ENCODE measurements at places on chromosomes 11 and 22.

DNA sequence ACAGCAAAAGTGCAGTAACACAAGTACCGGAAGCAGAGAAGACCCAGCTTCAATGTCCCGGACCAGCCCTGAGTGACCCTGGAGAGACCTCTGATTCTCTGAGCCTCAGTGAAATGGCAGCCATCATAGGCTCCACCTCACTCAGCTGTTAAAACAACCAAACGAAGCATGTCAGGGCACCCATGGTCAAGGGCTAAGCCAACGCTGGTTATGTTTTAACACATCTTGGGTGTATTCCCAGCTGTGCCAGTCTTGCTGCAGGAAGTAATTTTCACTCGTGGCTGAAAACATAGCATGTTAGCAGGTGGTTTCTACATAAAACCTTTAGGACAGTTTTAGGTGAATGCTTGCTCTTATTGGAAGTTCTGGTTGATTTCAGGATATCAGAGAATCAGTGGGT is 30.9 kb downstream of the LMO2 start:
- DNase-seq, result no peak

GRCh38 chr11:75786101-75786736 is 17.6 kb downstream of the DGAT2 start:
- DNase-seq, result no peak

GRCh38 chr11:118622376-118623268 is 15.2 kb downstream of the PHLDB1 start:
- DNase-seq, result no peak

DNA sequence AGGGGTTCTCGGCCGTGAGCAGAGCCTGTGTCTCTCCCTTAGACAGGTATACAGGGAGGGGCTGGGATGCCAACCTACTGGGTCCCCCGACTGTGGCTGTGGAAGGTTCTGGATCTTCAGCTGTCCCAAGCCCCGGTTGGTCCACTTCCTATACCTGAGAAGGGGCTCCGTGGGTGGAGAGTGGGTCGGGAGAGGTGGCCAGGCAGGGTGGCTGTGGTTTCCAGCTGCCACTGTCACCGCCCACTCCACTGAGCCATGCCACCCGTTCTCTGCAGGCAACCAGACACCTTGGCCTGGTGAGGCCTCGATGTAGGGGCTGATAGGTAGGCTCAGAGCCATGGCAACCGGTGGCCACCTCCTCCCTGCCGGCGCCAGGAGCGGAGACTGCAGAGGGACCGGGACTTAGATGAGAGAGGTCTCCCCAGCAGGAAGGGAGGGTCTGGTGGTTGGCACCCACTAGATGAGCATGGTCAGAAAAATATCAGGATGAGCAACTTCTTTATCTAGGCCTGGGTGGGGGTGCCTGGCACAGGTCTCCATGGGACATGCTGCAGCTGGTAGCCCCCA is 53.8 kb downstream of the TRIOBP start:
- DNase-seq, result no peak

- no peak for DNase-seq
Observed at GRCh38 chr11:65695459-65696241, 16.4 kb upstream of the KAT5 start.

DNA sequence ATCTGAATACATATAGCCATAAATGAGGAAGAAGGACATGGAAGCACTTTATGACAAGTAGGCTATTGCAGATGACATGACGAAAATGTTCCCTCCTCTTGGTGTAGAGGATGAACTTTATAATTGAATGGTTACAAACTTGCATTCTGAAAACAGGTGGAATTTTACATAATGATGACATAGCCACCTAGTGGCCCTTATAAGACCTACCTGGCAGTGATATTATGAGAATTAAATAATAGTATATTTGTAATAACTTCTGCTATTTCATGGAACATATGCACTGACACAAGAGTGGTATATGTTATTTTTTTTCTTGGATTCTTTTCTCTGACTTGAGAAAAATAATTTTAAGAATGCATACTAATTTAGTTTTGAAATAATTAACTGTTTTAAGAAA is 22.9 kb downstream of the TRIM22 start:
- no peak for DNase-seq

DNA sequence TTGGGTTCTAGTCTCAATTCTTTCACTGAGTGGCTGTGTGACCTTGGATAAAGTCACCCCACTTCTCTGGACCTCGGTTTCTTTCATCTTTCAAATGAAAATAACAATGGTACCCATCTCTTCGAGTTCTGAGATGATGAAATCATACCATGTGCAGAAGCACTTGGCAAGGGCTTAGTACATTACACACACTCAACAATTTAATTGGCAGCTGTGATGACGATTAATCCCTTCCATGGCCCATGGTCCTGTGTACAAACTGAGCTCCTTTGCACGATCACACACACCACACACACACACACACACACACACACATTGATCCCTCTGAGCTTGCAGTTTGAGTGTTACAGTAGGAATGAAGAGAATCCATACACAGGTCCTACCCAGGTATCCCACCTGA is 103.4 kb upstream of the ASPHD2 start:
- no peak for DNase-seq

- no peak for DNase-seq
Observed at GRCh38 chr11:10727146-10727851, 23.7 kb upstream of the CTR9 start.

GRCh38 chr11:3920148-3920852 is 64.8 kb downstream of the STIM1 start:
- peak; percentile 60 for DNase-seq

DNA sequence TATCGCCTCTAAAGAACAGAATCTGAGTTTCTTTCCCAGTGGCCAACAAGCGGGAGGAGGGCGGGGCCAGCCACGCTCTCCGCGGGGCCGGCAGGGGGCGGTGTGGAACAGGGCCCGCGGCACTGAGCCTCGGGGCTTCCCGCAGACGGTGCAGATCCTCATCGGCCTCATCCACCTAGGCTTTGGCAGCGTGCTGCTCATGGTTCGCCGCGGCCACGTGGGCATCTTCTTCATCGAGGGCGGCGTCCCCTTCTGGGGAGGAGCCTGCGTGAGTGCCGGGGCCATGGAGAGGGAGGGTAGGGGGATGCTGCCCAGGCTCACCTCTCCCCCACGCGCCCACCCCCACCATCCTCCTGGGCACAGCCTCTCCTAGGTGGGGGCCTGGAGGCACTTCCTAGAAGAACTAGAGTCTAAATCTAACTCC is 10.7 kb downstream of the MS4A15 start:
- no peak for DNase-seq

DNA sequence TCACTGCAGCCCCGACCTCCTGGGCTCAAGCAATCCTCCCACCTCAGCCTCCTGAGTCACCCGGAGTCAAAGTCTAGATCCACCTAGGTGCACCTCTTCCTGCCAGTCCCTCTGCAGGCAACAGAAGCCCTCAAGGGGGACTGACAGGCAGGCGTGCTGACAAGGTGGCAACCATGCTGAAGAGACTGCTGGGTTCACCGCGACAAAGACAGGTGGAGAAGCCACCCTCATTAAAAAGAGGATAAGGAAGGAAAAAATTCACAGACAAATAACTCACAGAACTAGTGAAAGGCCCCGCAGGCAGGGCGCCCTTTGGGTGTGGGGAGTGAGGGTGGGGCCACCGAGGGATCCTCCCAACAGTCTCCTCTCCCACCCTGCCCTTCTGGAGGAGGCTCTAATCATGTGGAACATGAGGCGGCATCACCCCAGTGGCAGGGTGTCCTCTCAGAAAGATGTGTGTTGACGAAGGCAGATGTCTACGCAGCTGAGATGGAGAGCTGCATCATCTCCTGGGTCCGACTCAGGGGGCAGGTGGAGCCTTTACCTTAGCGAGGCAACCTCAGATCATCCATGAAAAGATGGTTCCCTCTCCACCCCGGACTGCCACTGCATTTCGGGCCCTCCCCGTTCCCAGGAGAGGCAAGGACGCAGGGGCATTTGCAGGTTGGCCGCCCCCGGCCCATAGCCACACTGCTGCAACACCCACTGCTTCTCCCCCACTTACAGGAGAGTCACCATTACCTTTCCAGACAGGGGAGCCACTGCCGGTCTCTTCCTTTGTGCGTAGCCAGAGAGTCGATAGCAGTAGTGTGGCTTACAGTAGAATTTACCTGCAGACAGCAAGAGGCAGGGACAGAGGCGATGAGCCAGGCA is 91.2 kb upstream of the BID start:
- DNase-seq, result no peak

- DNase-seq, result no peak
Observed at GRCh38 chr11:122104341-122104740, 11.7 kb downstream of the BLID start.

GRCh38 chr22:23263651-23264555 is 83.6 kb downstream of the BCR start:
- peak; percentile 10 for DNase-seq

GRCh38 chr22:37260901-37261336 is 16.9 kb upstream of the RAC2 start:
- peak; percentile 34 for DNase-seq

- no peak for DNase-seq
Observed at GRCh38 chr11:123426789-123427188, 3.3 kb upstream of the GRAMD1B start.

GRCh38 chr22:44573451-44573850 is 75.4 kb upstream of the RTL6 start:
- DNase-seq, result no peak

DNA sequence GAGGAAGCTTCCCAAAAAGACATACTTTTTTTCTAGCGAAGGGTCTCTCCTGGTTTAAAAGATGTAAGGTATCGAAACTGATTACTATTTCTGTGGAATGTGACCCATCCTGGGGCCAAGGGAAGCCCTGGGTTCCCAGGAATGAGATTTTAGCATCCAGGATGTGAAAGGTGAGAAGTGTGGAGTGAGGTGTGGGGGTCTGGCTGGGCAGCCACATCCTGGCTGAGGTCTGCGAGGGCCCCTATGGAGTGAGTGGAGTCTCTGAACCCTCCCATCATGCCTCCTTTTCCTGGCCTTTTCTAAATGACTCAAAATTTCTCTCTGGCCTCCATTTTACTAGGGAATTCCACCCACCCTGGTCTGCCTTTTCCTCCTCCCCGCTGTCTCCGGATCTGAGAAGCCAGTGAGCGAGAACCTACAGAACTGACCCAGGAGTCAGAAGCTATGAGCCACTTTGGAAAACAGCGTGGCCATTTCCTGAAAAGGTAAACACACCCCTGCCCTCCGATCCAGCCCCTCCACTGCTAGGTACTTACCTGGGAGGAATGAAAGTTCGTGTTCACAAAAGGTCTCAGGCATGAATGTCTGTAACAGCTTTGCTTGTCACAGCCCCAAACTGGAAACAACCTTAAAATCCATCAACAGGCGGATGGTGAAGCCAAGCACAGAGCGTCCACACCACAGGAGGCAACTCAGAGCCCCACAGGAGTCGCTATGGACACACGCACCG is 27.7 kb upstream of the SHANK2 start:
- DNase-seq, result no peak

DNA sequence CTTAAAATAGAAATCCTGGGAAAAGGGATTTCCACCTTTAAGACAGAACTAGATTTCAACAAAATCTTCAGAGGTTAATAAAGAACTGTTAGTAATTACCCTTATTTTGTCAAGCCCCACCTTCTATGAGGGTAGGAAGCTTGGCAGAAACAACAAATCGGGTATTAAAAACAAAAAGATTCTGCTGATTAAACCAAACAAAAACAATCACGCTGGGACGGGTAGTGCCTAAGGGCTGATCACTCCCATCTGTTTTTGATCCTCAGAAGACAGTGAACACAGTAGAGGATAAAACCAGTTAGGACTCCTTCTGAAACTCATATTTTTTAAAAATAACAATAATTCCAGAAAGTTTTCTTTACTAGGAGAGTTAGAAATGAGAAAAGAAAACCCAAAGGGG is 441.3 kb upstream of the API5 start:
- no peak for DNase-seq

GRCh38 chr11:9459667-9460321 is 1.0 kb upstream of the ZNF143 start:
- peak; percentile 21 for DNase-seq

DNA sequence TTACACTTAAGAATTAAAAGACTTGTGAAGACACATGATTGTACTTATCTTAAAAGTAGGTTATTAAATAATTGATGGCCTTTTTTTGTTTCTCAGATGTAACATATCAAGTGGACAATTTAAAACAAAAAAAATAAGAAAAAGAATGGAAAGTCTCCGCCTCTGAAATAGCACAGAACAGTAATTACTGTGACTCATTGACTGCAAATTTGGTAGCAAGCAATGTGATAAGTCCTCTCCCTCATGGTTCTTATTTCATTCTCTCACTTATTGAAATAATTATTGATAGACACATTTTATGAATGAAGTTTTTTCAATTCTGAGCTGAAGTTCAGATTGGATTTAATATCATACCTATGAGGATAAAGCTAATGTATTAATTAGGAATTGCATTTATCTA is 717.9 kb upstream of the LUZP2 start:
- DNase-seq, result no peak

- no peak for DNase-seq
Observed at GRCh38 chr22:22082960-22083359, 100.4 kb upstream of the TOP3B start.

DNA sequence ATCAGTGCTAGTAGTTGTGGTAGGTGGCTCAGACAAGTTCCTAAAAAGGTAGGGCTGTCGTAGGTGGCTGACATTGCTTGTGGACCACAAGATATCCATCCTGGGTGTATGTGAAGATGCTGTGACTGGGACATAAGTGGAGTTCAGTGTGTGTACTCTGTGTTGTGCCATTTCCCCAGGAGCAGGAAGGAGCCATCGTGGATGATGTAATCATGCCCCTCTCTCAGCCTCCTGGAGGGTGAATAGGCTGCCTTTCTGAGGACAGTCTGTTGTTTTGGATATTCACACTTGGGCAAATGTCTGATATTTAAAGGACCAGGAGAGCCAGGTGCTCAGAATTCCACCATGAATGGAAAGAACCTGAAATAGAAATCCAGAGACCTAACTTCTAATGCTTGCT is 2.7 kb downstream of the HEPHL1 start:
- no peak for DNase-seq

GRCh38 chr11:199782-200181 is 6.9 kb downstream of the SCGB1C1 start:
- DNase-seq, result no peak

- no peak for DNase-seq
Observed at GRCh38 chr11:118056806-118057205, 20.1 kb upstream of the TMPRSS4 start.

DNA sequence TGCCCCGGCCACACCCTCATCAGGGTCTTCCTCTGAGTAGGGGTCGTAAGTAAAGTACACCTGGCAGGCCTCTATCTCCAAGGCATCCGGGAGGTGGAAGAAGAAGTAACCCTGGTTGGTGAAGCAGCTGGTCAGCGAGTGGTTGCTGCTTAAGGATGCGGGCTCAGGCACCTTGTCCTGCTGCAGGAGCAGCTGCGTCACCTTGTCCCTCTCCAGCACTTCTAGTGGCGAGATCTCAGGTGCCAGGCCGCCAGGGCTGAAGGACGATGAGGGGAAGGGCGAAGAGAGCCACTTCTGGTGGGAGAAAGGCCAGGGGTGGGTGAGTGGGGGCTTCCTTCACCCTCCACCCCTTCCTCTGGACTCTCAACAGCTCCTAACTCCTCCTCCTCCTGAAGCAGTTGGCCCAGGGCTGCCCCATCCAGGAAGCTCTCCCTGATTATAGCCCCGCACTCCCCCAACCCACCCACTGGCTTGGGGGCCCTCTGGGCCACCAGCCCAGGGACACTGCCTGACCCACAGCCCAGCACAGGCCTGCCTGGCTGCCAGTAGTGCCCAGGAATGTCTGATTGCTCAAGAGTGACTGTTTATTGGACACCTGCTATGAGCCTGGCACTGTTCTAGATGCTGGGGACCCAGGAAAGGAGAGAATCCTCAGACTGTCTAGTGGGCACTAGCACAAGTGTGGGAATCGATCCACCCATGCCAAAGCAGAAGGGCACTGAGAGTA is 19.2 kb upstream of the TMPRSS6 start:
- DNase-seq, result no peak

- peak; percentile 12 for DNase-seq
Observed at GRCh38 chr22:36860821-36861659, at the start of gene NCF4. NCF4 (plus strand) TSS chr22:36861006; CDS start chr22:36861172, 166 bp downstream.

- DNase-seq, result no peak
Observed at GRCh38 chr11:121626980-121627379, 174.2 kb upstream of the SORL1-AS1 start.

Data from activated T-helper 9 cell treated with anti-CD3 and anti-CD28 coated beads, Interleukin-2, amount 50 U/mL, for 16 hours (primary cell).